ENCODE measurements at places on chromosomes 7 and 10.

DNA sequence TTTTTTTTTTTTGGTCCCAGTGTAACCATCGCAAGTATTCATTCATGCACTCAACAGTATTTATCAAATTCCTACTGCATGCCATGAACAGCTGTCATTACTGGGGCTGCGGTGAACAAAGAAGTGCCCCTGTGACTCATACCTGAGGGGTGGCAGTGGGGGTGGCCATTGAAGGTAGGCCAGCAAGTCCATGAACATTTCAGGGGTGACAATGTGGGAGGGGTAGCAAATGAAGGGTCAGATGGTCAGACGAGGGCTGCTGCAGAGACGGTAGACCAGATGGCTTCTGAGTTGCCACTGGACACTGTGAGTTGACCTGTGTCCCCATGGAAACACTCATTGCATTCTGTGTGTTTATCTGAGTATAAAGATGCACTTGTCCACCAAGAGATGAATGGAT, 92.5 kb upstream of the PITRM1 start:
- DNase-seq = no peak

DNA sequence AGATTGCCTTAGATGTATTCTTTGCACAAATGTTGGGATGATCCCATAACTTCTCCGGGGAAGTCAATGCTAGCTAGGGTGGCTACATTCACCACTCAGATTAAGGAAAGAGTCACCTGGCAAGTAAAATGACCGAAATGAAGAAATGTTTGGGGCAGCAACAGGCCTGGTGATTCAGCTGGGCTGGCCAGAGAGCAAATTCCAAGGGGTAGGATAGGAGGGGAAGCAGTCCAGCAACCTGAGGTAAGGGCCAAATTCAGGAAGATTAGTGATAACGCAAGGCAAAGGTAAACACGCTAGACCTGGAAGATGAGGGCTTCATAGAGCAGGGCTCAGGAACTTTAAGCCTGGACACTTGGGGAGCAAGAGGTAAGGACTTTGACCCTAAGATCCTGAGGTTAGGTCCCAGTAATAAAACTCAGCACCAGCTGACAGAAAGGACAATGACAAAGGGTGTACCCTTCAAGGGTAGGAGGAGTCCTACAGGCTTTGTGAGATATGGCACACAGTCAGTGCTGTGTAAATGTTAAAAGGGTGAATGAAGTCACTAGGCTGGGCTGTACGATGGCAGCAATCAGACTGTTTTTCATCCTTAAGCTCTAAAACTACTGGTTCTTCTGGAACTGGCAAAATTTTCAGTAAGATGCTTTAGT, 22.7 kb upstream of the SMNDC1 start:
- no peak for DNase-seq

DNA sequence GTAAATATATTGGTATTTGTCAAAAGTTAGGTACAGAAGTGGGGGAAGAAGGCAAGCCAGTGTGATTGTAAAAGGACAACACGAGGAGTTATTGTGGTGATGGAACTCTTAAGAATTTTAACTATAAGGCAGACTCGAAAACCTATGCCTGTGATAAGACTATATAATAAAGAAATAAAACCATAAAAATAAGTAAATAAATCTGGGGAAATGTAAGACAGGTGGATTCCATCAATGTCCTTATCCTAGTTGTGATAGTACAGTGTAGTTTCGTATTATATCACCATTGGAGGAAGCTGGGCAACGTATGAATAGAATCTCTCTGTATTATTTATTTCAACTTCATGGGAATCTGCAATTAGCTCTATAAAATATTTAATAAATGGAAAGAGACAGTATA, 395.7 kb downstream of the CDC14C start:
- no peak for DNase-seq

- DNase-seq = no peak
Measured at GRCh38 chr10:69641261-69641980, 11.4 kb downstream of the FAM241B start.

GRCh38 chr7:31893365-31893764, 176.8 kb downstream of the PDE1C start:
- DNase-seq = no peak

DNA sequence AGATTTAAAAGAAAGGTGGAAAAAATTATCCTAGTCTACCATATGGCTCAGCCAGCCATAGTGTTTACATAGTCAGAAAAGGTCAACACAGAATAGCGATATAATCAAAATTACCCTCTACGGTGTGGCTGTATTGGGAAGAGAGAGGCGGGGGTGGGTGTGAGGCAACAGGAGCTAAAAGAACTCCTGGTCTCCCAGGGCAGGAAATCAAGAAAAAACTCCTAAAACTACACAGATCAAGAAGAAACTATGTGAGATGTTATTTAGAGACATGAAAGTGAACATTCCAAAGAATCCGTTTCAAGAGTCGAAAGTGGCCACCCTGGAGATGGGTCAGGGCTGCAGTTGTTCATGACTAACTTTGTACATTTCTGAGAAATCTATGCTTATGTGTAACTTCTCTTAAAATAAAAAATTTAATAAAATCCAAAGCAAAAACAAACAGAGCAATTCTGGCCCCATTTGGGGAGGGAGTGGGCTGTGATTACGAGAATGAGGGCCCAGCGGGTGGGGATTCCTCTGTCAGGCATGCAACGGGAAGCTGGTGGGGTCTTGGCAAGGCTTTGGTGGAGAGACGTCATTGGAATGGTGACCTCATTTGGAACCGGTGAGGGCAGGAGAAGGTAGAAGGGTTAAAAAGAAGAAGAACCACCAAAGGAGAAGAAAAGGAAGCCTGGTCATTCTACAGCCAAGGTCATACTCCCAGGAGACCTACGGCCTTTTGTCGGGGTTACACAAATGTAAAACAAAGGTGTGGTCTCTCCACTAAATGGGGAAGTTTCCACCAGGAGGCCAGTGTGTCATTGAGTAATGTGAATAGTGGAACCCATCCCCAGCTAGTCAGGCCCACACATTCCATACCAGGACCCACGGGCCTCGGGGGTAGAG, 71.2 kb upstream of the DUSP5 start:
- DNase-seq = no peak

DNA sequence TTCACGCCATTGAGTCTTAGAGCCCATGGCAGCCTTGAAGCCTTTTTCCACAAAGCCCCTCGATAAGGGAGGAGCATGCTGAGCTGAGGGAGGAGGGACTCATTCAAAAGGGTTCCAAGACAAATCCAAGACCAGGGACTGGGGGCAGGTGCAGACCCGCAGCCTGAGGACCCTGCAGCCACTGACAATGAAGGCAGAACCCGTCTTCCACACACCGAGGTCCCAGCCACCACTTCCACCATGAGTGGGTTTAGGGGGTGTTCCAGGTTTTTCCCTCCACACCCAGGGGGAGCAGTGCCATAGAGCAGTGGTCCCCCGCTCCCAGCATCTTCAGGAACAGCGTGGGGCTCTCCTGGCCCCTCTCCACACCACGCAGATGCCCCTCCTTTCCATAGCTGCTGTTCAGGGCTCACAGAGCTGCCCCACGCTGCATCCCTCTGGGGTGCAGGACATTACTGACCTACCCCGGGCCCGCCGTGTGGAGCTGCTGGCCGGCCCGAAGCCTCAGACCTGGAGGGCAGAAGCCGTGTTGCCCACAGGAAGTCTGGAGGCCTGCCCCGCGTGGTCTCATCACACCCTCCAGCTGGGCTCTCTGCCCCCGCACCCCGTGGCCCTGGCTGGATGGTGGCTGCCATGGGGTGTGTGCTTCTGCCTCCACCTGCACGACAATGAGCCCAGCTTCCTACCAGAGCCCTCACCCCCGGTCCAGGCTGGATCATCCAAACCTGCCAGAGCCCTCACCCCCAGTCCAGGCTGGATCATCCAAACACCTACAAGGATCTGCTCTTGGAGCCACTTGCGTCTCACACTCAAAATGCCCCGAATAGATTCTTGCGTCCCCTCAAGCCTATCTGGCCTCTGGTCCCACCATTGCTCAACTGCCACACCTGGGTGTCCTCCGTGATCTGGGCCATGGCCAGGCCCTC, 220.0 kb upstream of the TCERG1L start:
- DNase-seq = no peak

DNA sequence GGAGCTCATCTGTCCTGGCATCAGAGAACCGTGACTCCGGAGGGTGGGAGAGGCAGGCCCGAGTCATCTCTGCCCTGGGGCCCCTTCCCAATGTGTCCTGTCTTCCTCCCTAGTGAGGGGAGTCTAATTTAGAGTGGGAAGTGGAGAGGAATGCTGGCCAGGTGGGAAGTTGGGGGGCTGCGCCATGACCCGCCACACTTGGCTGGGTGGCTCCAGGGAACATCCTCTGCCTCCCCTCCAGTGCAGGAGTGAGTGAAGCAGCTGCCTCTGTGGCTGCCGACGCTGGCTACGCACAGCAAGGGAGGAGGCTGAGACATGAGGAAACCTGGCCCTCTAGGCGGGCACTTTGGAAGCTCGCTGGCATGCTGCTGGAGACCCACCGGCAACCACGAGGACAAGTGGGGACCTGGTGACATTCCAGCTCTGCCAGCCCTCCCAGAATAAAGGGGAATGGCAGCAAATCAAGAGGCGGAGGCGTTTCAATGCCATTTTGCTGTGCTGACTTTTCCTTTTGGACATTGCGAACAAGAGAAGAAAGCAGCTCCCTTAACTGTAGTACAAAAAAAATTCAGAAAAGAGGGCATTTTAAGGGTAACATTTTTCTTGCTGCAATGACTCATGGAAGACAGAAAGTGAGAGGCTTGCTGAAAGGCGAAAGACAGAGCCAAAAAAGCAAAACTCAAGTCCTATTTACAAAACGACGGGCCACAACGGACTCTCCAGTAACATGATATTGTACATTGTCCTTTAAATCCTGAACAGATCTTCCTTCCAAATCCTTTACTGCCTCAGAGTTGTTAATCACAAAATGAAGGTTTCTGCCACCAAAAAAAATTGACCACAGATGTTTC, 121.2 kb upstream of the PITRM1 start:
- no peak for DNase-seq

- DNase-seq = no peak
Measured at GRCh38 chr7:74223711-74224510, 14.1 kb downstream of the LAT2 start.

DNA sequence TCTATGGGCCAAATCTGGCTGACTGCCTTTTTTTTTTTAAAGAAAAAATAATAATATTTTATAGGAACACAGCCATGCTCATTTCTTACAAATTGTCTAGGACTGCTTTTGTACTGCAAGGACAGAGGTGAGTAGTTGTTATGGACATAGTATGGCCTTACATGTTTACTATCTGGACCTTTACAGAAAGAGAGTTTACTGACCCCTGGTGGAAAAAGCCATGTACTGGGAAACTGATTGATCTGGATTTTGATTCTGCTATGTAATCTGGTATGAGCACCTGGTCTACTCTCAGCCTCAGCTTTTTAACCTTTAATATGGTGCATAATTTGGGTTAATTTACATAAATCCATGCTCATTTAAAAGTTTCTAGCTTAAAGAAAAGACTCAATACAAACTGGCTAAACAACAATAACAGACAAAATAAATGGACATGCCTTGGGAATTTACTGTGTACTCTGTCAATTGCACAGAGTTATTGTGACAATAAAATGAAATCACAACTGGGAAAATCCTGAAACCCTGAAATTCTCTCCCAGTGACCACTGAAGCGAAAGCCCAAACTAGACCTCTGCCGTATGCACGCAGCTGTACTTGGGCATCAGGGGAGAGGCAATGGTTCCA, 260.7 kb downstream of the BMPER start:
- DNase-seq = no peak

DNA sequence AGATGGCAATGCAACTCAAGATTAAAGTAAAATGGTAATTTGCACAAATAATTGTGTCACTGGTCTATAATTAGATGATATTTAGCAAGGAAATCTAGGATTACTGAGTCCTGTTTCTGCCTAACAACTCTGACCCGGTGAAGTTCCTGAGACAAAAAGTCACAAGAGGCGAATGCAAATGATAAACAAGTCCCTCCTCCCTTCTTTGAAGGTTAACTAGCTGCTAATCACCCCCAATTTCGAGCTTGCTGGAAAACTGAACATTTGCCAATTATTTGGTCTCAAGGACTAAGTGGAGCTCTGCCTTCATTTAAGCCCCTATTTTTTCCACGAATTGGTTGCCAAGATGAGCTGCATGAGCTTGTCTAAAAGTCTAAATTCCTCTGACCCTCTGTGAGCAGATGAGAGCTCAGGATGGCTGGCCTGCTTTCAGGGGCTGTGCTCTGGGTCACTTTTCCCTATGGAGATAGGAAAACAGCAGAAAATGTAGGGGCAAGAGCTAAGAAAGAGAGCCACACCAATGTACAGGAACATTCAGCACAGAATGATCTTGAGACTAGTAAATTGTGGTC, 127.3 kb downstream of the MBL2 start:
- no peak for DNase-seq

DNA sequence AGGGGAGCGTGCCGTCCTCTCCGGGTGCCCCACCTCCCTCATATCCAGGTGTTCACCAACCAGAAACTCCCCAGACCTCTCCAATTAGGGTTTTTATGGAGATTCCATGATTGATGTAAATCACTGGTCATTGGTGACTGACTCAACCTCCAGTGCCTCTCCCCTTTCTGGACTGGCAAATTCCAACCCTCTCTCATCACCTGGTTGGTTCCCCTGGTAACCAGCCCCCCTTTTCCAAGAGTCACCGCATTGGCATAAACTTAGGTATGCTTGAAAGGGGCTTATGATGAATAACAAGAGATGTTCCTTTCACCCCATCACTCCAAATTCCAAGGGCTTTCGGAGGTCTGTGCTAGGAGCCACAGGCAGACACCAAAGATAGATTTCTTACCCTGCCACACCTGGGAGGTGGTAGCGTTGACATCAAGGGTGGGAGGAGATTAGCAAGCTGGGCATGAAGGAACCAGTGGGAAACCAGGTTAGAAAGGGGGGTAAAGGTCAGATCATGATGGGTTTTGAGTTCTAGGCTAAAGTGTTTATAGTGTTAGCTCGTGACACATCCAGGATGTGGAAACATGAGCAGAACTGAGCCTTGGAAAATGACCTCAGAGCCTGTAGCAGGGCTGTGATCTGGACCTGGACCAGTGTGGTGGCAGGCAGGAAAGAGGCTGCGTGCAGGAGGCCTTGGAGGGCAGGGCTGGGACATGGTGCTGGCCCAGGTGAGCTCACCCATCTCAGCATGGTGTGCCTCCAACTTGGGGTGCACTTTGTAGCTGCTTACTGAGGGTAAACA, 45.1 kb downstream of the CAMK1D start:
- no peak for DNase-seq

GRCh38 chr7:131164025-131164925, 163.4 kb upstream of the MKLN1 start:
- DNase-seq = no peak

DNA sequence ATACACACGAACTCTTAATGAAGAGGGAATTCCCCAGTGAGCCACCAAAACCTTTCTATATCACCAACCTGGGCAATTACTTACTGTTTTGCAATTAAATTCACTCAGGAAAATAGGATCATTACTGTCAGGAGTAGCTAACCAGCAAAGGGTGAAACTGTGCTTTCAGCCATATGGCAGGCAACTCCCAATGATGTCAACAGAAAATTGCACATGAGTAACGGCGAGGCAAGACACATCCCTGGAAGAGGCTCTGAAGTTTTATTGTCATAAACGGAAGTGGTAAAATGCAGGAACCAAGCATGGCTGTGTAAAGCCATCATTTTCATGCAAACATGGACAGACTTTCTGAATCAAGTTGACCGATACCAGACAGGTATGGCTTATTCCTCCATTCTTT, 548.9 kb upstream of the AUTS2 start:
- DNase-seq = no peak

GRCh38 chr7:71753236-71753635, 621.3 kb downstream of the GALNT17 start:
- no peak for DNase-seq
